ENCODE measurements at places on chromosomes 7 and 10.

DNA sequence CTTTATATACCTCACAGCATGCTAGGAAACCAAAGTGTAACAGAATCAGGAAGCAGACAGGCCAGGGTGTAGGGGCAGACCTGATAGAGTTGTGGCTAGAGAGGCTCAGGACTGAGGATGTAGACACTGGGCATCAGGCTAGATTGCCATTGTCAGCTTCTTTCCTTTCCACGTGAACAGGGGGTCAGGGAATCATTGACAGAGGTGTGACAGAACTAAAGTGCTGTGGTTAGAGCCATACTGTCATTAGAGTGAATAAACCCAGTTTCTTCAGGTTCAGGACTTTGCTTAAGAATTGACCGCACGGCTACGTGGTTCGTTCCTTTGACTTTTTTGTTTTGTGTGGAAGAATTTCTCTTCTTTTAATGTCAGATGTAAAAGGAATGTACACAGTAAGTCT is 90.7 kb downstream of the CALD1 start:
- peaks cover 12% of the 10 kb centered on the region for H3K4me1 ChIP-seq
- no peak overlapping the region for H3K27ac ChIP-seq
- no peak overlapping the region for H3K4me3 ChIP-seq
- H3K36me3 ChIP-seq: no peaks in the 10 kb centered on the region
- no peaks in the 10 kb centered on the region for H3K27me3 ChIP-seq
- no peak for DNase-seq

GRCh38 chr7:14045651-14046050 is 56.2 kb upstream of the ETV1 start:
- no peaks in the 10 kb centered on the region for H3K36me3 ChIP-seq
- H3K4me1 ChIP-seq: no peaks in the 10 kb centered on the region
- H3K27me3 ChIP-seq: no peaks in the 10 kb centered on the region
- no peak overlapping the region for H3K27ac ChIP-seq

DNA sequence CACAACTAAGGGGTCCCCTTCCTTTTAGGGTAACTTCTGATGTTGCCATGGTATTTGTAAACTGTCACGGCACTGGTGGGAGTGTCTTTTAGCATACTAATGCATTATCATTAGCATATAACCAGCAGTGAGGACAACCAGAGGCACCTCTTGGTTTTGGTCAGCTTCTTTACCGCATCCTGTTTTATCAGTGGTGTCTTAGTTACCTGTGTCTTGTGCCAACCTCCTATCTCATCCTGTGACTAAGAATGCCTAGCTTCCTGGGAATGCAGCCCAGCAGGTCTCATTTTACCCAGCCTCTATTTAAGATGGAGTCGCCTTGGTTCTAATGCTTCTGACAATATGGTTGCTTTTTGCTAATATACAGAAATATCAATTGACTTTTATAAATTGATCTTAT is 54.9 kb downstream of the AHCYL2 start:
- no peak overlapping the region for H3K27ac ChIP-seq
- H3K27me3 ChIP-seq: no peaks in the 10 kb centered on the region
- DNase-seq: no peak
- H3K4me1 ChIP-seq: peaks cover 4% of the 10 kb centered on the region

DNA sequence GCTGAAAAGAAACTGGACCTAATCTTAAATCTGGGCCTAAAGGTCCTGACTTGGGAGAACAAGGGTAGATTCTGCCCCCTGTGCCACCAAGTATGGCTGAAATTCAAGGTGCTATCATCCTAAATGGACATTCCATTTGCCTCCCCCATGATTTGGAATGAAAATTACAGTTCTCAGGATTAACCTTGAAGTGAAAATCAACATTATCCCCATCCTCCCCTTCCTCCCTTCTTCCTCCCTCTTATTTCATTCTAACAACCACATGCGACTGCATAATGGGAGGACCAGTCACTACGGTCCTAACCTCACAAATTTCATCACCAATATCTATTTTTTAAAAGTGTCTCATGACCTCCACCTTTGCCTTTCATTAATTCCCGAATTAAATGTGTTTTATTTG is 62.1 kb downstream of the SEMA3C start:
- H3K36me3 ChIP-seq: no peaks in the 10 kb centered on the region
- DNase-seq: no peak
- H3K4me3 ChIP-seq: no peak overlapping the region
- H3K27ac ChIP-seq: no peak overlapping the region

GRCh38 chr10:84205853-84206525 is 11.7 kb downstream of the CDHR1 start:
- peaks cover 7% of the 10 kb centered on the region for H3K27me3 ChIP-seq
- peaks cover 3% of the 10 kb centered on the region for H3K4me1 ChIP-seq
- no peaks in the 10 kb centered on the region for H3K36me3 ChIP-seq
- no peak overlapping the region for H3K4me3 ChIP-seq
- H3K27ac ChIP-seq: peak overlapping the region; percentile 35

DNA sequence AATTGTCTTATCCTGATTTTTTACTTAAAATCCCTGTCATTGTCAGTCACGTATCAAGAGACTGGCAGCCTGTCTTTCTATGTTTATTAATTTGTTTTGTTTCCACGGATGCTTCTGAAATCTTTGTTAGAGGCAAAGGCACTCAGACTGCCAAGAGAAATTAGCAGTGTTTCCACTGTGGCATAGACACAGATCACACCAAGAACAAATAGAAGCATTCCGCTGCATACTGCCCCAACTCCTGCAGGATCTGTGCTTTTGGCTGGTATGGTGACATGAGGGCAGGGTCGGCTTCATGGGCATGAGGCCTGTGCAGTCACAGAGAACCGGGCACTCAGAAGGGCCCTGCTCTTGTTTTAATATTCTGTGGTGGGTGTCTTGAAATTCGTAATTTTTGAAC is 18.4 kb downstream of the CLDN12 start:
- no peaks in the 10 kb centered on the region for H3K36me3 ChIP-seq
- no peak overlapping the region for H3K4me3 ChIP-seq
- no peak for DNase-seq
- H3K27me3 ChIP-seq: no peaks in the 10 kb centered on the region

DNA sequence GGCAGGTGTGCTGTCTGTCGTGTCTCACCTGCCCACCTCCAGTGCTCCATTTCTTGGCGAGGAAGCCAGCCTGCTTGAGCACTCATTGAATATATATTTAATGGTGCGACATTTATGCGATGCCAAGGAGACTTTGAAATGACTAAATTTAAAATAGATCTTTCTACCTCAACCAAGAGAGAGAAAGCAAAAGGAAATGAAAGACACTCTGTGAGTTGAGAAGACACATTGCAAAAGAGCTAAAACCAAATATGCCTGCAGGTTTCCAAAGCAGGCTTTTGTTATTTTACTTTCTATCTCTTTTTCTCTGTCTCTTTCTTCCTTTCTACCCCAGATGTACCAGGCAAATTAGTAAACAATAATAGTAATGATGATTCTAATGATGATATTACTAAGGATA is 53.6 kb upstream of the AOAH start:
- H3K27me3 ChIP-seq: no peaks in the 10 kb centered on the region
- peaks cover 92% of the 10 kb centered on the region for H3K4me1 ChIP-seq

DNA sequence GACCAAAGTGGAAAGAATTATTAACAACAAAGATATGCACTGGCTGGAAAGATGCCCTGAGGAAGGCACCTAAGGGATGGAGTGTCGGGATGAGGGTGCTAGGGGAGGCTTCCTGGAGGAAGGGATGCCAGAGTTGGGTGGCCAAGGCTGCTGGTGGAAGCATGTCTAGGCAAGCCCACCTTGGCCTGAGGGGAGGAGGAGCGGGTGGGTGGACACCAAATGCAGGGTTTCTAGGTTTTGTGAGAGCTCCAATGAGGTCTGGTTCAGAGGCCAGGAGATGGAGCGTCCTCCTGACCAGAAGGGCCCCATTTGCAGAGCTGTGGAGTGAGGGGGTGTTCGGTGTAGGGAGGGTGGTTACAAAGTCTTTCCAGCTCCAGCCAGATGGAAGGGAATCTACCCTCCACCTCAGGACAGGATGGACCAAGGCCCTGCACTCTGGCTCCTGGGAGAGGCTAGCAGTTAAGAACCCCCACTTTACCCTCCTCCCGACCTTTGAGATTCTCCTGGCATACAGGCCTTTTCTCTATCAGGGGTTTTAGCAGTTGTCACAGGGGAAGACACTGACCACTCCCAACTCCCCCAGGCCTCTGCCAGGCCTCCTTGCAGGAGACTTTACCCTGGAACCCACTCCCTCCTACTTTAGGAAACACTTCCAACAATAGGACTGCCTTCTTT is 3.0 kb upstream of the DDIT4 start:
- H3K27me3 ChIP-seq: no peaks in the 10 kb centered on the region
- H3K4me3 ChIP-seq: no peak overlapping the region
- peaks cover 13% of the 10 kb centered on the region for H3K36me3 ChIP-seq
- H3K4me1 ChIP-seq: peaks cover 32% of the 10 kb centered on the region
- DNase-seq: no peak

Measured in naive thymus-derived CD8-positive, alpha-beta T cell (primary cell).